ENCODE measurements at places on chromosomes 11 and 22.
A peak's percentile ranks its signal among the peaks of the same experiment; 100 is the strongest.

DNA sequence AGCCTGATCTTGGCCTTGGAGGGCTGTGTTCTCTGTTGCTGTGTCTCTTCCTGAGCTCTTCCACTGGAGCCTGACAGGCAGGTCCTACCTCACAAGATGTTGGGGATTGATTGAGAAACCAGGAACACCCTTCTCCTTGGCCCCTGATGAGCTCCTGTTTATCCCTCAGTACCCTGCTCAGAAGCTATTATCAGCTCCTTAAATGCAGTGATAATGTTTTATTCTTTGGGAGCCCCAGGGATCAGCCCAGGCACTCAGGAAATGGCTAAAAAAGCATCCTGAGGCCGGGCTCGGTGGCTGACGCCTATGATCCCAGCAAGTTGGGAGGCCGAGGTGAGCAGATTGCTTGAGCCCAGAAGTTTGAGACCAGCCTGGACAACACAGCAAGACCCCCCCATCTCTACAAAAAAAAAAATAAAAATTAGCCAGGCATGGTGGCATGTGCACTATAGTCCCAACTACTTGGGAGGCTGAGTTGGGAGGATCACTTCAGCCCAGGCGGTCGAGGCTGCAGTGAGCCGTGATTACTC lies 4.9 kb upstream of the PHLDA2 start:
- no peak for DNase-seq

DNA sequence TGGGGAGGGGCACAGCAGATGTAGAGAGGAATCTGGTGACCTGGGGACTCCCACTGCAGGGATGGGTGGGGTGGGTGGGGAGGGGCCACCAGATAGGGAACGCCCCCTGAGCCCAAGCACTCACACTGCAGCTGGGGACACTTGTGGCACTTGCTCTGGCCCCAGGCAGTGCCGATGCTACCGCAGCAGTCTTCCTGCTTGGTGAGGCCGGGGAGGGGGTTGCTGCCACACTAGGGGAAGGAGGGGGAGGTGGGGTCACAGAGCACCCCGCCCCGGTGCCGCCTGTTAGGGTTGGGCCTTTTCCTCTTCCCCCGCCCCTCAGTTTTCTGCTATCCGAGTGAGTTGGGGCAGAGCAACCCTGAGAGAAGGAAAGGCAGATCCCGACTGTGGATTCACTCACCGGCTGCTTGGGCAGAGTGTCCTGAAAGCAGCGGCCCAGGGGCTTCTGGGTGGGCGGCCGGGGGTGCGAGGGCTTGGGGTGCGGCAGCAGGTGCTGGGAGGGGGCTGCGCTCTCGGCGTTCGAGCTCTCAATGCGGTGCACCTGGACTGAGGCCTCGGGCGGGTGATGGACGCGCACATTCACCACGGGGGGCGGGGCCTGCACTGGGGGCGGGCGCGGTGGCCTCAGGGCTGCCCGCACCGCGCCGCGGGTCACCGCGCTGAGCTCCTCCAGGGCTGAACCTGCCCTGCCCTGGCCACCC lies 4.7 kb downstream of the LTBP3 start:
- DNase-seq, result peak; percentile 83

GRCh38 chr11:78612721-78613377 lies 38.2 kb upstream of the NARS2 start:
- DNase-seq, result no peak

GRCh38 chr22:32005453-32005852 lies 37.6 kb upstream of the SLC5A1 start:
- no peak for DNase-seq

DNA sequence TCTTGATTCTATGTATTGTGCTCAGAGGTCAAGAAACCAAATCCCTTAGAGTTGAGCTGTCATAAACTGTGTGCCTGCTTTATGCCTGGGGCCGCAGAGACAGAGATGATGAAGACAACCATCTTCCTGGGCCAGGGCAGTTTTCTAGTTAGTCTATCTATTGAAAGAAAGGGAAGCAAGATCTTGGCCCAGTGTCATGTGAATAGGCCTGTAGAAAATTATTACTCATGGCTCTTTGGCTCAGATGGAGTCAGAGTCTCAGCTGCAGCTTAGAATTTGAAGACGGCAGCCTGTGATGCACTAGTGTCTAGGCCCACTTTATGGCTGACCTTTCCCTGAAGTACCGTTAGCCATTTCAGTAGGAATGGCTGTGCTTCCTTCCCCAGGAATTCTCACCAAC lies 112.0 kb downstream of the DBX1 start:
- DNase-seq, result no peak

DNA sequence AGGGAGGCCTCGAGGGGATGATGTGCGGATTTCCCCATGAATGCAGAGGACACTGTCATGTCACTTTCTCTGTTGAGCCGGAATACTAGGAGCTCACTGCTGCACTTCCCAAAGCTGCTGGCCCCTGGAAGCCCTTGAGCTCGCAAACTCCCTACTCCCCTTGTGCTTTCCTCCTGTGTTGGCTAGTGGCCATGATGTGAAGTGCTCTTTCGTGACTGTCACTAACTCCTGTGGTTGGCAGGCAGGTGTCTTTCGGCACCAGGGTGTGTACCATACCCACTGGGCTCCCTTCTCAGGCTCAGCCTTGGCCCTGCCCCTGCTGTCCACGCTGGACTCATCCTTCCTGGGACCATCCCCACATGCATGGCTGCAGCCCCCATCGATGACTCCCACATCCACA lies 86.2 kb downstream of the BTBD10 start:
- DNase-seq, result no peak

- no peak for DNase-seq
Observed at GRCh38 chr11:22681281-22681812, 14.9 kb downstream of the GAS2 start.

DNA sequence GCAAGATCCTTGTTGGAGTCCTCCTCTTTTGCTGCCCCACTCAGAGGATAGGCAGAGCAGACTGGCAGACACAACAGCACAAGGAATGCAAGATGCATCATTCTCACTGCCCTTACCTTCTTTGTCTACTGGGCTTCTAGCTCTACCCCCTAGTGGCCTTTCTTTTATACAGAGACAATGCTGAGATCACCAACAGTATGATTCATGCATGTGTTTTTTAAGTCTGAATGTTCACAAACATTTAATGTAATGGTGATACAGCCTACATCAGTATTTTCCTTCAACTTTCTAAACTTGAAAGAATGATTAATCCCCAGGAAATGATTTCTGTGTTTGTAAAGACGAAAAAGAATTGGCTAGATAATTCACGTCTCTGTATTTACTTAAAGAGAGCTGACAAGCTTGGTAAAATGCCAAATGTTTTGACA lies at the start of gene MMP10:
MMP10 (minus strand) TSS at position 138 of the 428 bp plus-strand sequence; CDS start at position 101, 37 bp downstream.
- DNase-seq, result no peak

GRCh38 chr11:30045921-30046577 lies 29.2 kb upstream of the KCNA4 start:
- peak; percentile 6 for DNase-seq

- no peak for DNase-seq
Observed at GRCh38 chr22:46531581-46532175, 5.7 kb downstream of the CELSR1 start.

DNA sequence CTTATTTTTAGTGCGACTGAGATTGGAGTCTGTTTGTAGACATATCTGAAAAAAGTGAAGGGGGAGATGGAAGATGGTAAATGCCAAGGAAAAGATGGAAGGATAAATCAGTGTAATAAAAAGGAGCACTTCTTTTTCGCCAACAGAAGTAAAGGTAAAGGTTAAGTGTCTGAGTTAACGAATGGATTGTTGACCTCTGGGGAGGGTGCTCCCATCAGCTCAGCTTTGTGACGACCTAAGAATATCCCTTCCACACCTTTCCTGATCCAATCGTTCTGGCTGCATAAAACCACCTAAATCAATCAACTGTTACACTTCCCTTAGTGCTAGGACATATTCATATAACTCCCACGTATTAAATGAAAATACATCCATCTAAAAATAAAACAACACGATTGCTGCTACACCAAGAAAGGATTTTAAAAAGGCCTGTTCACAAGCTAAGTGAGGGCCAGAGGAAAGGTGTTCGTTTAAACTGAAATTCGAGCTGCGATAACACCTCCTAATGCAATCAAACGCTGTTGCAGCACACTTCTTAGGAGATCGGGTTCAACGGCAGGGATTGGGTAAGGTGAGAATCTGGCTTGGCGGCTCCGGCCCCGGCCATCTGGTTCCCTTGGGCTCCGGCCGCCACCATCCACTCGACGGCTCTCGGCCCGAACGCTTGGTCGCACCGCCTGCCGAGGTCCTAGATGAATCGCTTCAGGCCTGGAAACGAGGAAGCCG lies 658 bp downstream of the C11orf71 start:
- DNase-seq, result peak; percentile 55

DNA sequence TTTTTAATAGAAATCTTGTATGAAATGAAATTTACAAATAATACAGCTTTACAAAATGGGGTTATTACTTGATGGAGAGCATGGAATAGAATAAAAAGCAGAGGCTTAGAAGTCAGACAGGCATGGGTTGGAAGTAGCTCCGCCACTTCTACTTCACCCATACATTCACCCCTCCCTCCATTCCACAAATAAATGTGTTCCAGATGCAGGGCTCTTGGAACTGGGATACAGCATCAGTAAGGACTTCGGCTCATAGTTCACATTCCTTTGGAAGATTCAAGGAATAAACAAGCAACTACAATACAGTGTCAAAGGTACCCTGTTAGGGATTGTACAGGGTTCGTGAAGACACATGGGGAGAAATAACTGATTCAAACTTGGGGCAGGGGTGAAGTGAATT lies 156.8 kb downstream of the WNT11 start:
- DNase-seq, result no peak

- no peak for DNase-seq
Observed at GRCh38 chr11:111512296-111513239, at the start of gene BTG4. TSS of gene BTG4 (minus strand) at chr11:111512386. CDS start at chr11:111498776, 13,610 bp downstream.

DNA sequence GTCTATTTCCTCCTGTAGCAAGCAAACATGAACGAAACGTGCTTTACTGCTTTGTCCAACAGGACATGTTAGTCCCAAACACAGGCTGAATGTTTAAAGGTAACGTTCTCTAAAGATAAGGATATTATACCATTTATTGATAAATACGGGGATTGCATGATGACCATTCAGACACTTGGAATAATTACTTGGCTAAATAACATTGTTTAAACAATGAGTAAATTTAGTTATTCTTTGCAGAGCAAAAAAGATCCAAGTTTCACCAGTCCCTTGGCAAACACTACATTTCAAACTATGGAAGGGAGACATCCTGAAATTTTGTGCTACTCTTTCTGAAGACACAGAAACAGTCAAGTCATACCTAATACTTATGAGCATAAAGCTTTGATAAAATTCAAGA lies 88.0 kb downstream of the ZNF280B start:
- DNase-seq, result no peak

- no peak for DNase-seq
Observed at GRCh38 chr11:72808331-72808798, 5.8 kb upstream of the ATG16L2 start.

DNA sequence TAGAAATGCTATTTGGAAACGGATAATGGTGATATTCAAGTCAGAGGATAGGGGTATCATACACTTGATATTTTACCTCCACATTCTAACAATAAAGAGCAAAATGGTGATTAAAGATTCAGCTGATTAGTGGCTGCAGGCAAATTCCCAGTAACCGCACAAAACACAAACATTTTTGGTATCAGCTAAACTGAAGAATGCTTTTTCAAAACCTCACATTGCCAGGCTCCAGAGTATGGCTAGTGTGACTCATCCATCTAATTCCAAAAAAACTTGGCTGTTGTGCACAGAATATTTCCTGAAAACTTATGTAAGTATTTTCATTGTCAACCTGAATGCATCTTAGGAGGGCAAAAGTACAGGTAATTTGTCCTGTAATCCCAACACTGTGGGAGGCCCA lies 10.9 kb downstream of the SRPRA start:
- no peak for DNase-seq

- DNase-seq, result peak; percentile 88
Observed at GRCh38 chr11:62461740-62462507, 43.1 kb downstream of the SCGB1A1 start.

DNA sequence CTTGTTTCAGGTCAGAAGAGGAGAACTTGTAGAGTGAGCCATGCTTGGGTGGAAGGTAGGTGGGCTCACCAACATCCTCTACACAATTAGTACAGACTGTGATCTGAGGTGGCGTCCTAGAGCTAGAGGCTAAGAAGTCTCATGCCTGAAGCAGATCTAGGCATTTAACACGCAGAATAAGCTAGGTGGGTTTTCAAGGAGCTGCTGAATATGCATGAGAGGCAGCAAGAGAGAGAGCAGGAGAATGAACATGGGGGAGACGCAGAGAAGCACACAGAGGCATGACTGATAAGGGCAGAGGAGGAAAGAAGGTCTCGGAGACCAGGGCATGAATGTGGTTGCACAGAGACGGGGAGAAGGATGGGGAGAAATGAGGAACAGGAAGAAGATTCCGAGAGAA lies 36.8 kb upstream of the JAM3 start:
- DNase-seq, result no peak

DNA sequence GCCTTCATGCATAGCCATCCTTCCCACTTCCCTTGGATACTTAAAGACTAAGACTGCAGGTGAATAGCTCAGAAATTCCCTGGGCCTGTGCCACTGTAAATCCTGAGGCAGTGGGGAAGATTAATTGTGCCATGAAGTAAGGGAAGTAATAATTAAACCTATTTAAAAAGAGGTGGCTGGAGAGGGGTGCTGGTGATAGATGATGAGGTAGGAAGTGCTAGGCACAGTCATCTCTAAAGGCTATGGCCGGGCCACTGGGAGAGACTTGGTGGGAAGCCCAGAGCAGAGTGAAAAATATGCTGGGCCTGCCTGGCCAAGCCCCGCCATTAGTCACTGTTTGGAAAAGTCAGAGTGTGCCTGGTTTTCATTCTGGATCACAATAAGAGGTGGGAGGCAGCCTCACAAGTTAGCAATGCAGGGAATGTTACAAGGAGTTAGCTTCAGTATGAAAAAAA lies 197.2 kb upstream of the PITPNB start:
- no peak for DNase-seq

GRCh38 chr11:88359541-88359940 lies 22.0 kb upstream of the CTSC start:
- peak; percentile 62 for DNase-seq

DNA sequence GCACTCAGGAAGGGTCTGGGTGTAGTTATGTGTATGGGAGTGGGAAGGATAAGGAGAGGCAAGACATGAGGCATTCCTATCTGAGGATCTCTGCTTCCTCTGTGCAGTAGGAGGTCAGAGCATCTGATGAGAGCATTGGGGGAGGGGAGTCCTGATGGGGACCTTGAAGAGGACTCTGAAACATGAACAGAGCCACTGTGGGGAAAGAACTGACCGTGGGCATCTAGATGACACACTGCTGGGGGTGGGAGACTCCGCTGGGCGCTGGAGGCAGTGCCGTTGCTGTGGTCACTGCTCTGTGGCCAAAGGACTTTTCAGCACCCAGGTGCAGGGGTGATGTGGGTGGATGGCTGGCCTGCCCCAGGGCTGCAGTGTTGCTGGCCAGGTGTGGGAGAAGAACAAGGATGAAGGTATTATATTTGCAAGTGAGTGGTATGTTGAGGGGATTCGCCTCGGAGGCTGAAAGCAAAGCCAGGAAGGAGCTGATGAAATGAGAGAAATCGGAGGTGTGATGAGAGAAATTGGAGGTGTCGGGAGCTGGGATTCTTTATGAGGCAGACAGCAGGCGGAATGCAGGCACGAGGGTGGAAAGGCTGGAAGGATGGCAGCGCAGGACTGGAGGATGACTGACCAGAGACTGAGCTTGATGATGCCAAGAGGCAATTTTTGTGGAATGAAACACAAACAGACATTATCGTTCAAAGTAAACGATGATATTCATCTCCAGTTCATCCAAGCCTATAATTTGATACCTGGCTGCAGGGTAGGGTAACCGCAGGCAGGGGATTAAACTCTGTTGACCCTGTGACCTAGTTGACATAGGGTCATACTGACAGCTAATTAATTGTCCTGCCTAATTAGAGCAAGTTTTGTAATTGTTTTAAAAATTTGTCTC lies 19.4 kb upstream of the TMPRSS4 start:
- no peak for DNase-seq

Measured in hematopoietic multipotent progenitor cell treated with erythropoietin and hydrocortisone succinate and interleukin-3 and kit ligand, for 8 days (in vitro differentiated cells).